ENCODE measurements at places on chromosomes 11 and 22. TPM values are rescaled to one million over a fixed set of nuclear protein-coding genes. Genes with fewer than 3 reads are reported as not detected.

Gene KDM4D
- polyA plus RNA-seq = 4.7 TPM

- DNase-seq = no peak
These were observed 5.6 kb downstream of the CLDN5 start for GRCh38 chr22:19518635-19519034.

DNA sequence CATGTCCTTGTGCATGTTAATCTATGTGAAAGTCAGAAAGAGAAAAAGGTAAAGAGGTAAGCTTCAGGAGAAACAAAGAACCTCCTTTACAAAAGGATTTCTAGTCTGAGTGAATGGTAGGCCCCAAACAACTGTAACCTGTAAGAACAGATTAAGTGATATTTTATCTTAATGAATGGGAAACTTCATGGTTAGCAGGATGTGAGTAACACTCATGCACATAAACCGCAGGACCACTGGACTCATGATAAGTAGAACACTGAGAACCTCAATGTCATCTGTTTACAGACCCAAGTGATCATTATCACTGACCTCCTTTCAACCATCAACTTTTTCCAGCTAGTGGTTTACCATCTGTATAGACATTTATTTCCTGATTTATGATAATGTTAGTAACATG lies 19.9 kb downstream of the OR8G5 start:
- no peak for DNase-seq

- no peak for DNase-seq
These were observed 15.5 kb downstream of the IRAG1 start for GRCh38 chr11:10678101-10678500.
